ENCODE measurements at places on chromosomes 11 and 22. TPM values are rescaled to one million over a fixed set of nuclear protein-coding genes. Genes with fewer than 3 reads are reported as not detected.
A peak's percentile ranks its signal among the peaks of the same experiment; 100 is the strongest.

Gene CSNK2A3
- 2.6 TPM for total RNA-seq

Gene PPP1R14B
- total RNA-seq = 381 TPM

Gene RASL10A
- total RNA-seq = not detected

Gene FOSL1
- total RNA-seq = 26.4 TPM

Gene ANAPC15
- 63.3 TPM for total RNA-seq

Gene RFPL1
- total RNA-seq = not detected

Gene TTLL1
- total RNA-seq = 5.0 TPM

Gene IRAG1
- total RNA-seq = not detected

Gene MMP12
- not detected for total RNA-seq

Gene PLEKHA7
- 6.6 TPM for total RNA-seq

Gene AASDHPPT
- 51.8 TPM for total RNA-seq

Gene GPR83
- total RNA-seq = 0.11 TPM

Gene SPCS2
- 151 TPM for total RNA-seq

Gene SCO2
- total RNA-seq = 3.5 TPM

DNA sequence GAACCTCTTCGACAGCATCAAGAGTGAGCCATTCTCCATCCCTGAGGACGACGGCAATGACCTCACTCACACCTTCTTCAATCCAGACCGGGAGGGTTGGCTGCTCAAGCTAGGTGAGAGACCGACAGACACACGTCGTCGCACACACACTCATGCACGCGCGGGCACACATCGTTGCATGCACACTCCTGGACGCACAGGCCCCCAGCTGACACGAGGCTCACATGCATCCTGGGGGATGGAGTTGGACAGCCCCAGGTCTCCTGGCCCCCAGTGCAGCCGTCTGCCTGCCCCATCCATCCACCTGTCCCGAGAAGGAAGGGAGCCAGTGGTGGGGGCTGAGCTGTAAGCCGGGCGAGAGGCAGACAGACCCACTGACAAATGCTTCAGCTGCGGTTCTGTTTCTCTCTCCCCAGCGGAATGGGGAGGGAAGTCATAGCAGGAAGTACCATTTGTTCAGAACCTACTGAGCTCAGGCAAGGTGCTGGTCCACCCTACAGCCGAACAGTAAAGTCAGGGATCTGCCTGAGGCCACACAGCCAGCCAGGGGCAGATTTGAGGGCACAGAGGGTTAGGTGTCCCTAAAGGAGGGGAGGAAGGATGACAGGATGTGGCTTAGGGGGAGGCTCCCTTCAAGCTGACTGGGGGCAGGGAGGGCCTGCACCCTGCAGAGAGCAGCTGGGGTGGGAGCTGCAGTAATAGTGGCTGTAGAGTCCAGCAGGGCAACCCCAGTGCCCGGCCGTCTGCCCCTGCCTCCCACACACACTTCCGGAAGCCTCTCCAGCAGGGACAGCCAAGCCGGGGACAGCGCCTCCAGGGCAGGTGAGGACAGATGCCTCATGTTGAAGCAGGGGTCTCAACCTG, 27.1 kb downstream of the CYTH4 start:
- DNase-seq = peak; percentile 78

DNA sequence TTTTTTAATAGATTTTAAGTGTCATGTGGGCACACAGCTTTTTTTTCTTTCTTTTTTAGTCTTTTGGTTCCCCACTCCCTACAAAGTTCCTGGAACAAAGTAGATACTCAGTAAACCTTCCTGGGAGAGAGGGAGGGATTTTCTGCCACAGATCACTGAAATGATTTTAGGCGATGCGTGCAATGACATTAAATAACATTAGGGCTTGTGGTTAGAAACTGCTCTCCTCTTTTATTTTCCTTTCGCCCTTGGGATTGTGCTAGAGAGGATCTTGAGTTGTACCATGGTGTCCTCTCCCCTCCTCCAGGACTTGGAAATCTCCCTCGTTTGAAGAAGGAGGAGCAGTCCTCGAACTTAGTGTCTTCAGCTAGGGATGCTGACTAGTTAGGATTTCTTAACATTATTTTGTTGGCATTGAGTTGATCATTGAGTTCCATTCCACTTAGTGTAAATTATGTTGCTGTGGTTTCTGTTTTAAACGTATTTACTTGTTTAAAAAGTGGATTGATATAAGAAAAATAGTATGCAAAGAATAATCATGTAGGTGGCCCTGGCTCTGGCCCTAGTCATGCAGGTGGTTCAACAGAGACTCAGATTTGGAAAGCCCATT, 88.4 kb downstream of the TRAF6 start:
- DNase-seq = no peak

GRCh38 chr22:35421121-35421520, 21.2 kb downstream of the MCM5 start:
- no peak for DNase-seq

- no peak for DNase-seq
Measured at GRCh38 chr11:46321757-46322156, 25.5 kb upstream of the DGKZ start.

DNA sequence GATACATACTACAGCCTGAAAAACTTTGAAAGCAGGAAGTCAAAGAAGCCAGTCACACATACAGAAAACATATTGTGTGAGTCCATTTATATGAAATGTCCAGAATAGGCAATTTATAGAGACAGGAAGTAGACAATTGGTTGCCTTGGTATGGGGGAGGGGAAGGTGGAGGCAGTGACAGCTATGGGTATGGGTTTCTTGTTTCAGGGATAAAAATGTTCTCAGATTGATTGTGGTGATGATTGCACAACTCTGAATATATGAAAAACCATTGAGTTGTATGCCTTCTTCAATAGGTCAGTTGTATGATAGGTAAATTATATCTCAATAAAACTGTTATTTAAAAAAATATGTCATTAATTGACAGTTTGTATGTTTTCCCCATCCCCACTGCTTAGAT, 137.6 kb downstream of the SNX19 start:
- no peak for DNase-seq

GRCh38 chr11:18173225-18173866, 709 bp downstream of the MRGPRX4 start:
- DNase-seq = no peak

- DNase-seq = no peak
Measured at GRCh38 chr11:32851251-32851650, 21.5 kb downstream of the PRRG4 start.

- DNase-seq = no peak
Measured at GRCh38 chr11:83836883-83837654, 550.9 kb upstream of the CCDC90B start.

- DNase-seq = no peak
Measured at GRCh38 chr11:14612694-14613093, 30.9 kb upstream of the PDE3B start.

- DNase-seq = no peak
Measured at GRCh38 chr11:12007769-12008737, at the start of gene DKK3. TSS of gene DKK3 (minus strand) at chr11:12008626. CDS start at chr11:12008582, 44 bp downstream.

GRCh38 chr22:49077586-49077985, 750.1 kb downstream of the BRD1 start:
- DNase-seq = no peak

DNA sequence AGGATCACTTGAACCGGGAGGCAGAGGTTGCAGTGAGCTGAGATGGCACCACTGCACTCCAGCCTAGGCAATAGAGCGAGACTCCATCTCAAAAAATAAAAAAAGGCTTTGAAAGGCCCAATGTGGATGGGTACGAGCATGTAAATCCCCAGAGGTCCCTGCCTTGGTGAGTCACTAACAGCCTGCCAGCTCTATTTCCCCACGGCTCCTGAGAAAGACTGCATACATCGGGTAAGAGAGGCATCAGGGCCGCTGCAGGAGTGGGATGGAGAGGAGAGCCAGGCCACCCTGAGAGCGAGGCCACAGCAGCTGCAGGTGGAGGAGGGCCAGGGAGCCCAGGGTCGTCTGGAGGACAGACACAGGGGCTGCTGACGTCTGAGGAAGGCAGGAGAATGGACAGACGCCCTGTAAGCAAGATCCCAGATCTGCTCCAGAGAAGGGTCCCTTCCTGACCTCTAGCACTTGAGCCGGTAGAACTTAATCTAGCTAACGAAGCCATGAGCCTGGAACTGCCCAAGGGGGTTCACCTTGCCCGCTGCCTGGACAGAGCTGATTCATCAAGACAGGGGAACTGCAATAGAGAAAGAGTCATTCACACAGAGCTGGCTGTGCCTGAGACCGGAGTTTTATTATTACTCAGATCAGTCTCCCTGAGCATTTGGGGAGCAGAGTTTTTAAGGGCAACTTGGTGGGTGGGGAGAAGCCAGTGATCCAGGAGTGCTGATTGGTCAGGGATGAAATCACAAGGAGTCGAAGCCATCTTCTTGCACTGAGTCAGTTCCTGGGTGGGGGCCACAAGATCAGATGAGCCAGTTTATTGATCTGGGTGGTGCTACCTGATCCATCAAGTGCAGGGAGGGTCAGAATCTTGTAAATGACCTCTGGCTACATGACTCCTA, 5.1 kb upstream of the KRTAP5-9 start:
- DNase-seq = no peak

- DNase-seq = no peak
Measured at GRCh38 chr11:12069066-12069676, 41.2 kb upstream of the MICAL2 start.

GRCh38 chr22:29156507-29156906, 49.2 kb upstream of the EMID1 start:
- DNase-seq = no peak

GRCh38 chr11:132686886-132687285, 845.4 kb downstream of the OPCML start:
- DNase-seq = no peak

DNA sequence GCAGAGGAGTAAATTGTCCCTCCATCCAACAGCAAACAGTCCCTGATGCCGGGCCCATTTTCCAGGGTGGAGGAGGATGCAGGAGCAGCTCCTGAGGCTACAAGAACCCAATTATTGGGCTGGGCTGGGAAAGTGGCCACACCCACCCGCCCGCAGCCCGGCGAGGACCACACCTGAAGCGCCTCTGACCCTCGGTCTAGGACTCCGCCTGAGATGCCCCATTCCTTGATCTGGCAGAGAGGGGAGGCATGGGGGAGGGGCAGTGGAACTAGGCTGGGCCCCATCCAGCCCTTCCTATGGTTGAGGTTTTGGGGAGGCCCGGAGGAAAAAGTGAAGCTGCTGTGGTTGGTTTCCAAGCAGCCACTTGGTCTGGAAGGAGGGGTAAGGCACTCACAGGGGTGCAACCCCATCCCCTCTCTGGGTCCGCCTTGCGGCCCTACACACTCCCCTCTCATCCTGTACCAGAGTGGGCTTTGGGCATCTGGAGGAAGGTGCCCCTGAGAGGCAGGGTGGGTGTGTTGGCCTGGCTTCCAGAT, 2.4 kb upstream of the LGALS1 start:
- no peak for DNase-seq

- DNase-seq = no peak
Measured at GRCh38 chr11:50298182-50298988, 265.7 kb downstream of the OR4C45 start.

DNA sequence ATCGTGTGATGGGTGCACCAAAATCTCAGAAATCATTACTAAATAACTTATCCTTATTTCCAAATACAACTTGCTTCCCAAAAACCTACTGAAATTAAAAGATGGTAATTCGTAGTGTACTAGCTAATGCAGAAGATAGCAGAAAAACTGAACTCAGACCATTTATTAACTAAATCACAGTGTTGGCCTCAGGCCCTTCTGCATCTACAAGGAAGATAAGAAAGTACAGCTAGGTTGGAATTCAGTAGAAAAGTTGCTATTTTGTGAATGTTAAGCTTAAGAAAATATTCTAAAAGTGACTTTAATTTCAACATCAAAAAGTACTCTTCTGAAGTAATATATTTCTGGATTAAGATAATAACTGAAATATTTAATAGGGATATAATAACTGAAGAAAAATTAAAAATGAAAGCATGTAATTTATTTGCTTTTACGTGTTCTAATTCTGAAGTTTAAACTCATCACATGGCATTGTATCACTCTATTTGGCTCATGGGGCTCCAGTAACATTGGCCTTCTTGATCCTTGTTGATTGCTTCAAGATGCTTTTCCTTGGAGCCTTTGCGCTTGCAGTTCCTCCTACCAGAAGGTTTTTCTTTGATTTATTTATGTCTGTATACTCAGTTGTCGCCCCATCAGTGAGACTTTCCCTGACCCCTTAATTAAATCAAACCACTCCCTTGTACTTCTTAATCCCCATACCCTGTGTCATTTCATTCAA, 847.9 kb upstream of the ANO3 start:
- DNase-seq = no peak

- DNase-seq = no peak
Measured at GRCh38 chr11:129608711-129609110, 206.9 kb upstream of the TMEM45B start.

GRCh38 chr11:88414981-88415413, 77.5 kb upstream of the CTSC start:
- peak; percentile 58 for DNase-seq

- no peak for DNase-seq
Measured at GRCh38 chr11:99244613-99245012, 223.9 kb downstream of the CNTN5 start.

GRCh38 chr11:47372422-47372821, 5.9 kb downstream of the SPI1 start:
- no peak for DNase-seq

- no peak for DNase-seq
Measured at GRCh38 chr11:14934641-14935351, 37.4 kb downstream of the CALCA start.

- DNase-seq = no peak
Measured at GRCh38 chr11:66561975-66562248, 6.5 kb downstream of the CTSF start.

DNA sequence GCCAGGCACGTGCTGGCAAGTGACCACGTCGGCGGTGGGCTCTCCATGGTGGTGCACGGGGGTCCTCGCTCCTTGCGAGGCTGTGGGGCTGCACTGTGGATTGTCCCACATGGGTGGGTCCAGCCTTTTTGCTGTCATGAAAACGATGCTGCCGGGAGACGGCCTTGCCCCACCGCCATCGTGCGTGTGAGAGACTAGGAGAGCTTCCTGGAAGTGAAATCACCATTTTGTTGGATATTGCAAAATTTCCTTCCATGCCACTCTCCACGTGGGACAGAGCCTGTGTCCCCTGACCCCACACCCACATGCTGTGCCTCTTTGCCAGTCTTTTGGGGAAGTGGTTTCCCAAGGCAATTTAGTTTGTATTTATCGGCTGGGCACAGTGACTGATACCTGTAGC, 18.2 kb upstream of the GRAMD4 start:
- no peak for DNase-seq

All from CD8-positive, alpha-beta memory T cell (primary cell).